Lower lobe of right lung (tissue), 2 donors: ENCODE measurements at places on chromosomes 7 and 10.

- no peaks in the 10 kb centered on the region for H3K27me3 ChIP-seq
- no peak for DNase-seq
- H3K27ac ChIP-seq = peak overlapping the region; percentile 41
- H3K4me1 ChIP-seq = peaks cover 23% of the 10 kb centered on the region
Observed at GRCh38 chr7:135774284-135774683, 25.7 kb upstream of the FAM180A start.

GRCh38 chr7:137968890-137969289 is 33.0 kb downstream of the CREB3L2 start:
- no peak overlapping the region for H3K4me3 ChIP-seq
- no peak overlapping the region for H3K27ac ChIP-seq
- DNase-seq = no peak
- no peaks in the 10 kb centered on the region for H3K36me3 ChIP-seq
- H3K27me3 ChIP-seq = no peaks in the 10 kb centered on the region

DNA sequence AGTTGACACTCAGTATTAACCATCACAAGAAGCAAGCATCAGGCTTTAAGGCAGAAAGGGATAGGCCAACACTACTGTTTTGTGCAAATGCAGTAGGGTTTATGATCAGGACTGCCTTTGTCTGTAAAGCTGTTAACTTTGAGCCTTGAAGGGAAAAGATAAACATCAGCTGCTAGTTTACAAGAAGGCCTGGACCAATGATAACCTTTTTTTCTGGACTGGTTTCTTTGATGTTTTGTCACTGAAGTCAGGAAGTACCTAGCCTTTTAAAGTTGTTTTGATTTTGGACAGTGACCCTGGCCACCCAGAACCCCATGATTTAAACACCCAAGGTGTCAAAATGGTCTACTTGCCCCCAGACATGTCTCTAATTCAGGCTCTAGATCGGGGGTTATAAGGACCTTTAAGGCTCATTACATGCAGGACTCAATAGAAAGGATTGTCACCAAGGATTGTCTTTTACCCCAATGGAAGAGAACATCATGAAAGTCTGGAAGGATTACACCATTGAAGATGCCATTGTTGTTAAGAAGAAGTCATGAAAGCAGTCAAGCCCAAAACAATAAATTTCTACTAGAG is 50.1 kb downstream of the CROT start:
- no peak overlapping the region for H3K27ac ChIP-seq
- no peak overlapping the region for H3K4me3 ChIP-seq
- no peaks in the 10 kb centered on the region for H3K27me3 ChIP-seq
- no peak for DNase-seq
- peaks cover 31% of the 10 kb centered on the region for H3K36me3 ChIP-seq
- no peaks in the 10 kb centered on the region for H3K4me1 ChIP-seq

- no peaks in the 10 kb centered on the region for H3K36me3 ChIP-seq
- peak; percentile 66 for DNase-seq
- no peaks in the 10 kb centered on the region for H3K27me3 ChIP-seq
Observed at GRCh38 chr10:101829561-101830315, 11.5 kb upstream of the OGA start.

DNA sequence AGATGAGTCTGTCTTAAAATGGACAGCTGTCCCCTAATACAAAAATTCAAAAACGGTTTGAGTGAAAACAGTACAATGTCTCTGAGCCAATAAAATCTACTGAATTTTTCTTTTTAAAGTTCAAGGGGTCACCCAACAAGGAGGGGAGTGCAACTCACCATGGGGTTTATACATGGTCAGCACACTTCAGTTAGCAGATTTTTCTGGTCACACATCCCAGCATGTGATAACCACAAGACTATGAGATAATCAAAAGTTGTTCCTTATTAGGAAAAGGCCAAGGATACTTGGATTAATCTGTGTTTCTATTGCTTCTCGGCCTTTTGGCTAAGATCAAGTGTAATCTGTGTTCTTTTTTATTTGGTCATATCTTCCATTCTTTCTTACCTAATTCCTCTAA is 31.6 kb downstream of the ABCB5 start:
- no peaks in the 10 kb centered on the region for H3K4me1 ChIP-seq
- H3K4me3 ChIP-seq = no peak overlapping the region
- H3K27ac ChIP-seq = no peak overlapping the region
- DNase-seq = no peak
- no peaks in the 10 kb centered on the region for H3K36me3 ChIP-seq

DNA sequence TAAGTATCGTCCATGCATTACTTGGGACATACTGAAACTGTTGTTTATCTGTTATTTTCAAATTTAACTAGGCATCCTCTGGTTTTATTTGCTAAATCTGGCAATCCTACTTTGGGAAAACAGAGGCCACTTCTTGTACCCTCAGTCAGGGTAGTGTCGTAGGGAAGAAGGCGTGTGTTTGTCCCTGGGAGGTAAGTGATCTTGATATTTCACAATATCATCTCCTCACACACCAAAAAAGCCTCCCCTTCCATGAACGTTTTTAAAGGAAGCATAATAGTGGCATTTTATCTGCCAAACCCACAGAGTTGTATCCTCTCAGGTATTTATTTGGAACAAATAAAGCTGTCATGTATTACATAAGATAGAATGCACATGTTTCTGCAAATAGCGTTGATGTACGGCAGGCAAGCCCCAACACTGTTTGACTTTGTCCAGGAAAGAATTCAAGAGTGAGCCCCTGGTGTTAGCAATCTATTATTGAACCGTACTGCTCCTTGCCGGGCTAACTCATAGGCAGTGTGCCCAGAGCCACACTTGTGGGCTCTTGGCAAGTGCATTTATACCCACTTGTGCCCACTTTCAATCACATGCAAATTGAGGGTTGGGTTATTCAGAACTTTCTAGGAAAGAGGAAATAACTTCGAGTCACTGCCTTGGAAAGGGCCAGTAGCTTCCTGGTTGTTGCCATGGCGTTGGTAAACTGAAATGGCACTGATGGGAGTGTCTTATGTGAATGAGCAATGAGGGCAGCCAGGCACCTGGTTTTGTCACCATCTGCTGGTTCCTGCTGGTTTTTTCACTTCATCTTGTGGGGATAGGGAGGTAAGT is 266.0 kb downstream of the USP6NL start:
- no peaks in the 10 kb centered on the region for H3K27me3 ChIP-seq
- peaks cover 12% of the 10 kb centered on the region for H3K4me1 ChIP-seq
- no peak overlapping the region for H3K4me3 ChIP-seq
- no peak overlapping the region for H3K27ac ChIP-seq

- H3K27me3 ChIP-seq = peaks cover 32% of the 10 kb centered on the region
- H3K4me1 ChIP-seq = peaks cover 36% of the 10 kb centered on the region
- peak overlapping the region; percentile 89 for H3K4me3 ChIP-seq
- peak; percentile 66 for DNase-seq
- peaks cover 42% of the 10 kb centered on the region for H3K36me3 ChIP-seq
Observed at GRCh38 chr10:123154711-123155505, 706 bp downstream of the BUB3 start.

- H3K27ac ChIP-seq = peak overlapping the region; percentile 90
- H3K36me3 ChIP-seq = peaks cover 4% of the 10 kb centered on the region
- peak overlapping the region; percentile 73 for H3K4me3 ChIP-seq
- peaks cover 31% of the 10 kb centered on the region for H3K4me1 ChIP-seq
- peaks cover 5% of the 10 kb centered on the region for H3K27me3 ChIP-seq
Observed at GRCh38 chr10:92688927-92689662, 660 bp upstream of the HHEX start.

- no peak for DNase-seq
- H3K27ac ChIP-seq = no peak overlapping the region
- H3K4me3 ChIP-seq = no peak overlapping the region
- H3K27me3 ChIP-seq = no peaks in the 10 kb centered on the region
- peaks cover 52% of the 10 kb centered on the region for H3K4me1 ChIP-seq
Observed at GRCh38 chr10:14585287-14586193, 189.2 kb downstream of the FAM107B start.

- no peaks in the 10 kb centered on the region for H3K27me3 ChIP-seq
- H3K27ac ChIP-seq = no peak overlapping the region
- no peak for DNase-seq
- H3K4me1 ChIP-seq = peaks cover 9% of the 10 kb centered on the region
- no peak overlapping the region for H3K4me3 ChIP-seq
- peaks cover 26% of the 10 kb centered on the region for H3K36me3 ChIP-seq
Observed at GRCh38 chr7:129906700-129907099, 46.1 kb downstream of the UBE2H start.

GRCh38 chr10:58331646-58332045 is 3.2 kb upstream of the UBE2D1 start:
- H3K4me3 ChIP-seq = no peak overlapping the region
- peaks cover 15% of the 10 kb centered on the region for H3K4me1 ChIP-seq
- H3K27me3 ChIP-seq = no peaks in the 10 kb centered on the region
- H3K36me3 ChIP-seq = no peaks in the 10 kb centered on the region
- no peak for DNase-seq

- no peaks in the 10 kb centered on the region for H3K27me3 ChIP-seq
- H3K4me1 ChIP-seq = no peaks in the 10 kb centered on the region
- H3K36me3 ChIP-seq = no peaks in the 10 kb centered on the region
- no peak for DNase-seq
Observed at GRCh38 chr10:24983946-24984345, 31.5 kb upstream of the PRTFDC1 start.

- H3K27ac ChIP-seq = peak overlapping the region; percentile 75
- peak overlapping the region; percentile 25 for H3K4me3 ChIP-seq
- H3K4me1 ChIP-seq = peaks cover 42% of the 10 kb centered on the region
- DNase-seq = no peak
- no peaks in the 10 kb centered on the region for H3K27me3 ChIP-seq
- no peaks in the 10 kb centered on the region for H3K36me3 ChIP-seq
Observed at GRCh38 chr7:55085511-55086412, 66.9 kb downstream of the EGFR start.

DNA sequence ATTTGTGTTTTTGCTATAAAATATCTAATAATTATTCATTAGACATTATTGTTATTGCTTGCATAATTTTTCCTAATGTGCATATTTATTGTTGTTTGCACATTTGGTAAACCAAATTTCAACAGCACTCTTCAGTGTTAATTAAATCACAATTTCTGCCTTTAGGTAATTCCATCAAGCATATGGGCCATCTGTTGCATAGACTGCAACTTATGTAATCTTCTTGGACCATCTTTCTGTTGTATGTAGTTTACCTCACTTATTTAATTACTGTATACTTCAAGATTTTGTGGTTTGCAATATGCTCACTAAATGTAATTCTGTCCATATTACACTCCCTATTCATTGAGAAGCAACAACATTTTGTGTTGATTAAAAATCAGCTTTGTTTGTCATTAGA is 1360.1 kb downstream of the REEP3 start:
- DNase-seq = no peak
- no peaks in the 10 kb centered on the region for H3K27me3 ChIP-seq
- no peaks in the 10 kb centered on the region for H3K36me3 ChIP-seq
- H3K4me3 ChIP-seq = no peak overlapping the region

DNA sequence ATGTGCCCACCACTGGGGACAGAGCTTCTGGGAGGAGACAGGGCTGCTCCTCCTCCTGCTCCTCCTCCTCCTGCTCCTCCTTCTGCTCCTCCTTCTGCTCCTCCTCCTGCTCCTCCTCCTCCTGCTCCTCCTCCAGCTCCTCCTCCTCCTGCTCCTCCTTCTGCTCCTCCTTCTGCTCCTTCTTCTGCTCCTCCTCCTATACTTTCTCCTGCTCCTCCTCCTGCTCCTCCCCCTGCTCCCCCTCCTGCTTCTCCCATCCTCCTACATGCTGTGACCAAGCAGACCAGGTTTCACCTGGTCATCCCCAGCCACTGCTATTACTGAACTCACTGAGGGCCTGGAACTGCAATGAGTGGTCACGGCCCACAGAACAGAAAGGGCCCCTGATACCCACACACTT is 154.0 kb upstream of the PPP2R2D start:
- H3K27ac ChIP-seq = no peak overlapping the region
- no peaks in the 10 kb centered on the region for H3K36me3 ChIP-seq
- no peak overlapping the region for H3K4me3 ChIP-seq
- DNase-seq = no peak
- H3K27me3 ChIP-seq = peaks cover 43% of the 10 kb centered on the region

DNA sequence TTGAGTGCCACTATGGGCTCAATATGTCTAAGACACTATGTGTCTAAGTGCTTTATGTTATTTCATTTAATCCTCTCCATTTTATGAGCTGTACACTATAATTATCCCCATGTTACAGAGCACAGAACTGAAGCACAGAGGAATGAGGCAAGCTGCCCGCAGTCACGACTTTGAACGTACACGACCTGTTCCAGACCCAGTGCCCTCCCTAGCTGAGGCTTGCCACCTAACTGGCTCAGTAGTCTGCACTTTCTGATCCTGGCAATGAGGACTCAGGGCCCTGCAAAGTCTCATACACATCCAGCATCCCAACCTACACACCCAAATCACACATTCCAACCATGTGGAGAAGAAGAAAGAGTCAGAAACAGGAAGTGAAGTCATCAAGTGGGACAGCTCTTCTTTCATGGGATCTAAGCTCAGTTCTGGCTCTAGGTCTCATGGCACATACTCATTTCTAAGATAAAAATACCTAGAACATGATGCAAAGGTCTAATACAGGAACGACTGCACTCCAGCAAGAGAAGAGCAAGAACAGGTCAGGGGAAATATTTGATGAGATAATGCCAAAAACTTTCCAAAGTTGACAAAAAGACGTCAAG is 42.4 kb upstream of the DDC start:
- no peaks in the 10 kb centered on the region for H3K4me1 ChIP-seq
- no peak overlapping the region for H3K27ac ChIP-seq
- DNase-seq = no peak
- no peaks in the 10 kb centered on the region for H3K27me3 ChIP-seq

DNA sequence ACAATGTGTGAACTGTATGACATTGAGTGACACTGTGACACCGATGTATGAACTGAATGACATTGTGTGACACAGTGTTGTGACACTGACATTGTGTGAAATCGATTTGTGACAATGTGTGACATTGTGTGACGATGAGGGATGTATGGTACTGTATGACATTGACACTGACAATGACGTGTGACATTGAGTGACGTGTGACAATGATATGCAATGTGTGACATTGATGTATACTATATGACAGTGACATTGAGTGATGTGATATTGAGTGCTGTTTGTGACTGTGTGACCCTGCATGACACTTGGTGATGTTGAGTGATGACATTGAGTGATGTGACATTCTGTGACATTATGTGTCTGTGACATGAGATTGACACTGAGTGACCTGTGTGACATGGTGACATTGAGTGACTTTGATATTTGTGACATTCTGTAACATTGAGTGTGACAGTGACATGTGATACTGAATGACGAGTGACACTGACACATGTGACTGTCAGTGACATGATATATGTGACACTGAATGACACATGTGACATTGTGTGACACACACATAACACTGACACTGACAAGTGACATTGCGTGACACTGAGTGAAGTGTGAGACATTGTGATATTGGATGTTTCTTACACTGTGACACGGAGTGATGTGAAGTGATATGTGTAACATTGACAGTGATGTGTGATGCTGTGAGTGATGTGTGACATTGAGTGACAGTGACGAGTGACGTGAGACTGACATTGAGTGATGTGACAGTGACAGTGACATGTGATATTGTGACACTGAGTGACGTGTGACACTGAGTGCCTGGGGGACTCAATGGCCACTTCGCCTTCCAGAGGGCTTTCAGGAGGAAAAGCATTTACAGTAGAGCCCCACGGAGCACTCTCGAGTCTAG is 167.5 kb downstream of the PRKAG2 start:
- peaks cover 28% of the 10 kb centered on the region for H3K4me1 ChIP-seq
- no peak for DNase-seq
- H3K27me3 ChIP-seq = no peaks in the 10 kb centered on the region
- H3K36me3 ChIP-seq = peaks cover 6% of the 10 kb centered on the region

- no peaks in the 10 kb centered on the region for H3K27me3 ChIP-seq
- peak; percentile 78 for DNase-seq
Observed at GRCh38 chr10:132397036-132397541, at the start of gene PWWP2B. Gene PWWP2B (plus strand): TSS chr10:132397200. CDS start chr10:132397227, 27 bp downstream.

GRCh38 chr10:83541046-83541445 is 598.3 kb upstream of the GHITM start:
- H3K4me3 ChIP-seq = no peak overlapping the region
- H3K4me1 ChIP-seq = no peaks in the 10 kb centered on the region
- no peak overlapping the region for H3K27ac ChIP-seq
- DNase-seq = no peak
- H3K36me3 ChIP-seq = no peaks in the 10 kb centered on the region
- no peaks in the 10 kb centered on the region for H3K27me3 ChIP-seq
